ENCODE measurements at places on chromosomes 16 and 17.

DNA sequence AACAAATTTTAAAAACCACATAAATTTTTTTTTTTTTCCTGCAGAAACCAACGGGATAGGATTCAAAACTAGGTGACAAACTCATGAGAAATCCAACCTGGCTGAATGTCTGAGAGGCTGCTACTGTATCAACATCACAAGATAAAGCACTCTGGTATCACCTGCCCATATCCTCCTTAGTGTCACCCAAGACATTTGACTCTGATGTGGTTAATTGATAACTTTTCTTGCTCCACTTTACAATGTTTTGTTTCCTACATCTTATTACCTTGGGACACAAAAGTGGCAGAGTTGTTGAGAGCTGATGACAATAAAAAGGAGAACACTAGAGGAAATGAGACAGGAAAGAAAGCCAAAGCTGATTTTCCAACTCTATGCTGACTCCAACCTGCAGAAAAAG, 4.0 kb upstream of the FBXL20 start:
- DNase-seq = no peak

- DNase-seq = no peak
Measured at GRCh38 chr17:10071141-10071540, 127.3 kb downstream of the GAS7 start.

DNA sequence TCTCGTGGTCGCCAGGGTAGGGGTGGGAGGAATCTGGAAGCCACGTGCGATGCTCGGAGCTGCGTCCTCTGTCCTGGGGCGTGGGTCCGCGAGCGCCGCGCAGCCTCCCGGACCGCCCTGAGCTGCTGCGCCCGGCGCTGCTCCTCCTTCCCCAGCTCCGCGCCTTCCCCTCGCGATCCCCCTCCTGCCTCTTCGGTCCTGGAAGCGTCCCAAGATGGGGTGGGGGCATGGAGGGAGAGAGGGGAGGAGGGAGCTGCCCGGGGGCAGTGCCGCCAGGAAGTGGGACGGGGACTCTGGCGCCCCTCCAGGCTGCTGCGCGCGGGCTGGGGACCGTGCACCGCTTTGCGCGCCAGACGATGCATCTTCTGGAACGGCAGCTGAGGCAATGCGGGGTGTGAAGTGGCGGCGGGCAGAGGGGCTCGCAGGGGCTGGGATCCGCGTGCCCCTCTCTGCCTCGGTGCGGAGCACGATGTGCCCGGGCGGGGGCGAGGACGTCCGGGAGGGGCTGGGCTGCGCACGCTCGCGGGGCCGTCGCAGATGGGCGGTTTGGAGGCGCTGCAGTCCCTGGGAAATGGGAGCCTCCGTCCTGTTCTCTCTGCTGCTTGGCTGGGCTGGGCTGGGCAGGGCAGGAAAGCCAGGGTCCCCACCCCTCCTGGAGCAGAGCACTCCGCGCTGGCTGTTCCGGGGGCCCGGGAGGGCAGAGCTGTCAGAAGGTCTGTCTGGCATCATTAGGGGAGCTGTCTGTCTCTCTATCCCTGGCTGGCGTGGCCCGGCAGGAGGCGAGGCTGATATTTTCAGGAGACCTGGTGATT, 388.0 kb downstream of the SEC14L1 start:
- no peak for DNase-seq

GRCh38 chr16:53132406-53132805, 77.6 kb downstream of the CHD9 start:
- no peak for DNase-seq

DNA sequence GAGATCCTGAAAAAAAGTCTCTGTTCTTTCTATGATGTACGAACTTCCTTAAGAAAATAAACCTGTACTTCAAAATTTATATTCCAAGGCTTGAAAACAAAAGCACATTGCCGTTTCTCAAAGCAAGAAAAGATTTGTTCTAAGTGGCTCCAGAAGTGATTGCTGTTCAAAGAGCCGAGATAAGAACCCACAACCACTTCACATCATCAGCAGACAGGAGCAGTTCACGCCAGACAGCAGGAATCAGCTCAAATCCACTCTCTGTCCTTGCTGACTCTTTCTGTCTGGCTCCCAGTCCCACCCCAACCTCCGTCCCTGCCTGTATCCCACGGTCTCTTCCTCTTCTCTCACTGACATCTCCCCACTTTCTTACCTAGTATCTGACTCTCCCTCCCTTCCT, 85.0 kb upstream of the MYOCD start:
- no peak for DNase-seq

Measured in NCI-H1436 treated with DMSO at 0.1 percent for 48 hours (cell line).